Activated gamma-delta T cell treated with Interleukin-2 at 50 U/mL for 16 hours (primary cell): ENCODE measurements at places on chromosomes 2 and 18.
A peak's percentile ranks its signal among the peaks of the same experiment; 100 is the strongest.

DNA sequence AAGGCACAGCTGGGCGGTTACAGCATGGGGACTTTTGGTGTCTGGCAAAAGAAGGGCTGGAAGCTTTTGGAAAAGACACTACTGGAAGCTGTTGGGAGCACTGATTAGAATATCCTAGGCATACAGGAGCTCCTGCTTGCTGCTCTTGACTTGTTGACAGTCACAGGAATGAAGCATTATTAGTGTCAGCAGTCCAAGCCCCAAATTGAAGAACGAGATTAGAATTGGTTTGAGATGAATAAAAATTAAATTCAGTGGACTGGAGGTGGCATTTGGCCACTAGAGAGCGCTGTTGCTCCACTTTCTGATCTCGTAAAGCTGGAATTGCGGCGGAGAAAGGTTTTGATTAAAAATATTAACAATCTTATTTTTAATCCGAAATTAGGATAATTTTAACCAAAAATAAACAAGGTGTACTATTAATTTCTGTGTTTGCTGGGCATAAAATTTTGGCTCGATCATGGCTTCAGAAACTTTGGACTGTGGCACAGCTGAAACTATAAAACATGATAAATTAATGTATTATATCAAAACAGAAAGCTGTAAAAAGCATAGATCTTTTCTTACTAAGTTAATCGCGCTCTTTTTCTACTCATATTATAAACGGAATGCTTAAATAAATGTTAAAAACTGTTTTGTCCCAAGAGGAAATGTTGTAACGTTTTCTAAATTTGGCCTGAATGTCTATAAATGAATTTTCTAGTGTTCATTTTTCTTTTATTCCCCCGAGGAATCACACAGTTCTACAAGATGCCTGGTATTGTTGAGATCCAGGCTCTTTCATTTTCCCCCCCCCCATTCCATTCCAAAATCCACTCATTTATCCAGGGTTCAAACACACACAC is 2.4 kb upstream of the HOXD8 start:
- DNase-seq = peak; percentile 66

GRCh38 chr2:138930571-138930970 is 150.4 kb upstream of the NXPH2 start:
- no peak for DNase-seq

DNA sequence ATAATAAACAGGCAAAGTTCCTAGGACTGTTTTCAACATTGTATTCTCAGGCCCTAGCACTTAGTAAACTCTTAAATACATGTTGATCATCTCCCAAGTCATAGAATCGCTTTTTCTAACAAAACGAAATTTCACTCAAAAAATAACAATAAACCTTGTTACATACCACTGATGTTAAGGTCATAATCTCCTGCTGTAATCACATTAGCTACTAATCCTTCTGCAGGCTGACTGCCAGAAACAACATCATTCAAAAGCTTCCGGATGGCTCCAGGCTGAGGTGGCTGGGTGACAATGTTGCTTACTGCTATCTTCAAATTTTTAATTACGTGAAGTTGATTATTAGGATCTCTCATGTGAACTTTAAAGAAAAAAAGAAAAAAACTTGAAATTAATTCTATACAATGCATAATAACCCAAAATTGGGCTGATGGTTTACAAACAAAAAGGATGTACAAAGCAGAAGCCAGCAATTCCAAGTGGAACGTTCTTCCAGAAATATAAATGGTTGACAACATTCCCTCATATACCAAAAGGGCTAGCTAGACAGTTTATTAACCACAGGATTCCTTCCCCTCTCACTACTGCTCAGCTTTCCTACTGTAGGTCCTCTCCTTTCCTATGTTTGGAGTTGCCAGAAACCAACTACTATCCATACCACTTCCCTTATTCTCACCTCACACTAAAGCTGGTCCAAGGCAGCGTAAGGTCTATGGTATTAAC is 11.6 kb downstream of the TRAPPC8 start:
- no peak for DNase-seq

GRCh38 chr2:148124271-148124670 is 103.4 kb downstream of the MBD5 start:
- no peak for DNase-seq

DNA sequence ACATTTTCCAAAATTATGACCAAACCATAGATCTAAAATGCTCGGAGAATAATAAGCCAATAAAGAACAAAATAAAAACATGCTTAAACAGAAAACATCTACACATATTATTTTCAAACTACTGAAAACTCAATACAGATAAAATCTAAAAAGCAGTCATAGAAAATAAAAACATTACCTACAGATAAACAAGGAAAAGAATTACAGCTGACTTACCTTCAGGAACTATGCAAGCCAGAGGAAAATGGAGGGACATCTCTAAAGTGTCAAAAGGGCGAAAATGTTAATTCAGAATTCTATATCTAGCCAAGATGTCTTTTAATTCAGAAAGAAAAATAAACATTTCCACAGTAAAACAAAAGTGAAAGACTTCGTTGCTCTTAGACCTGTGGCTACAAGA is 112.9 kb upstream of the GYPC start:
- DNase-seq = no peak

GRCh38 chr2:101883860-101884259 is 107.9 kb upstream of the IL1R2 start:
- peak; percentile 17 for DNase-seq

DNA sequence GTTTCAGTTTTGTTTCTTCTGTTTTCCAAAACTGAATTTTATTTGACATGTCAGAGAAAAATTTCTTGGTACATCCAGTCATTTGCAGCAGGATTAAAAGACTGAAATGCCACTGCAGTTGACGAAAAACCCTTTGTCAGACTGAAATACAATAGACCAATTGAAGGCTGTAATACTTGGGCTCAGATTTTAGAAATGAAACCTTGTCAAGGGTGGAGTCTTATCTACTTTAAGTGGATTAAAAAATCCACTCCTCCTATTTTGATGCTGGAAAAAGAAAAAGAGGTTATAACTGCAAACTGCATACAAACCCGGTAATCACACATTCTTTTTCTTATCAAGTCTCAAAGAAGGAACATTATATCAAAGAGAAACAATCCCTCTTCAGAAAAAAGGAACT is 80.2 kb upstream of the NEUROD1 start:
- no peak for DNase-seq

- no peak for DNase-seq
These were observed 82.8 kb downstream of the NRP2 start for GRCh38 chr2:205765151-205765550.

DNA sequence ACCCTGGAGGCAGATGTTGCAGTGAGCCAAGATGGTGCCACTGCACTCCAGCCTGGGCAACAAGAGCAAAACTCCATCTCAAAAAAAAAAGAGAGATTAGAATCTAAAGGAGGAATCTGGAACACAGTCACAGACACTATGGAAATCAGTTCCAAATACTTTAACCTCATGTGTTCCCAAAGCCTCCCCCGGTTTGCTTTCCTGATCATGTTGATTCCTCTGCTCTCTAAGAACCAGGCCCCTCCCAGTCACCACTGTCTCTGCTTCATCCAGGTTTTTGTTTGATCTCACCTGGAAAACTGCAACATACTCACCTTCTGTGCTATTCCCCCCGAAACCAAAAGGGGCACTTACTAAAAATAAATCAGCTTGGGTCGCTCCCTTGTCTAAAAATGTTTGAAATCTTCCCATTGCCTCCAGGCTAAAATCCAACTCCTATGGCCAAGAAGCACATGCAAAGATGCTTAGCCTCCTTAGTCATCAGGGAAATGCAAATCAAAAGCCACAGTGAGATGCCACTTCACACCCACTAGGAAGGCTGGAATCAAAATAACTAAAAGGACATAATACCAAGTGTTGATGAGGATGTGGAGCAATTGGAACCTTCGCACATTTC is 6.2 kb upstream of the NEU2 start:
- DNase-seq = no peak

DNA sequence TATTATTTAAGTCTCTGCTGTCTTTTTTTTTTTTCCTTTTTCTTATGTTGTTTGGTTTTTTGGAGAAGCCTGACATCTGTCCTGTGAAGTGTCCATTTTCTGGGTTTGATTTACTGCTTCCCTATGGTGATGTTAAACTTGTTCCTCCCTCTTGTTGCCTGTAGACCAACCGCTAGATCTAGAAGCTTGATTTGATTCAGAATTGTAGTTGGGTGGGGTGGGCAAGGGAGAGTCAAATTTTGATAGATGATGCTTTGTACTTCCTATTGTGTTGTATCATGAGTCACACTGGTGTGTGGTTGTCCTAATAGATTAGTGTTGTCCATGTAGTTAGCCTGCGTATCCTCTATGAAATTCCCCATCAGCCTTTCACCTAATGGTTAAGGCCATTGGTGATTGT is 35.4 kb downstream of the CAB39 start:
- DNase-seq = no peak

GRCh38 chr2:101515477-101515876 is 40.6 kb upstream of the RFX8 start:
- no peak for DNase-seq

- no peak for DNase-seq
These were observed 998.0 kb upstream of the CDH2 start for GRCh38 chr18:29174891-29175290.

GRCh38 chr2:3115301-3116042 is 262.1 kb downstream of the EIPR1 start:
- DNase-seq = no peak

DNA sequence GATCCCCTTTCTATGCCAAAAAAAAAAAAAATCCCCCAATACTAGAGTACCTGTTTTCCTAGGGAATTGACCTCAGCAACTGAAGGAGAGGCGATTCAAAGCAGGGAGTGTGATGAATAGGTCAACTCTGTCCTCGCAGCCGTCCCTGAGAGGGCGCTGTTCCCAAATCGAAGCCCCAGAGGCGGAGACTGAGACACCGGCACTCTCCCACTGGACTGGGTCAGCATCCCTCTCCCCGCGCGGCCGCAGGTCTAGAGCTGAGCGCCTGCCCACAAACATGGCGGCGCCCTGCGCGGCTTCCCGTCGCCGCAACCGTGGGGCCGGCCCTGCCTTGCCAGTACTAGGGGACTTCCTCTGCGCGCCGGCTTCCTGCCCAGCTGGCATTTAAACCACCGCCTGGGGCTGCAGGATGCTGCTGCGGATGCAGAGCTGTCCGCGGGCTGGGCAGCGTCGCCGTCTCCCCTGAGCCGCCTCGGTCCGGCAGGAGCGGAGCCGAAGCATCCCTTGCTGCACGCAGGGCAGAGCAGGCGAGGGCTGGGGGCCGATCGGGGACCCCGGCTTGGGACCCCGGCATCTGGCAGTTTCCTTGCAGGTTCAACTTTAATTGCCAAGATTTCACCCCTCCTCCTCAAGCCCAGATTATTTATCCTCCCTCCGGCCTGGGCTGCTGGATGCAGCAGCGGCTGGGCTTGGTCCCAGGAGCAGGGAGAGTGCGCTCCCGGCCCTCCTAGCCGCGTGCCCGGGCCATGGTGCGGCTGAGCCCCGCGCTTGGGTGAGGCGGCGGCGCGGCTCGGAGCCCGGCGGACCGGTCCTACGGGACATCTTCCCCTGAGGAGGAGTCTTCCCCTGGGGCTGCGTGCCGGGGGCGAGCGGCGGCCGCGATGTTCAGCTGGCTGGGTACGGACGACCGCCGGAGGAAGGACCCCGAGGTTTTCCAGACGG is at the start of gene EHD3:
EHD3 (plus strand) TSS at position 412 of the 942 bp plus-strand sequence; CDS start at position 882, 470 bp downstream.
- DNase-seq = peak; percentile 74

- no peak for DNase-seq
These were observed 370.2 kb upstream of the SLC14A2 start for GRCh38 chr18:45245091-45245511.

- no peak for DNase-seq
These were observed 239.8 kb downstream of the SH3RF3 start for GRCh38 chr2:109368798-109369197.

DNA sequence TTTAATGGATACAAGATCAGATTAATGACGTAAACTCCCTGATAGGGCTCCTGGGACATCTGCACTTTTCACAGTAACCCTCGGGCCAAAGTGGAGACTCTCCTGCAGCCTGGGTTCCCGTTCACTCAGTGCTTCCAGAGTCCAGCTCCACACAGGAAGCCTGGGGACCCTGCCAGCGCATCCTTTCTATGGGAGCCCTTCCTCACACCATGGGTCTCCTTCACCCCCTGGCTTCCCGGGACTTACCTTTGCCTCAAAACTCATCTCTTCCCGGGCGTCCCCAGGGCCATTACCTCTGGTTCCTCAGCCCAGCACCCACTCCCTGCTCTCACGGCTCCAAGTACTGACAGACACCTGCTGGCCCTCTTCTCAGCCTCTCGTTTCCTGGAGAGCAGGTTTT is 40.7 kb upstream of the KLF11 start:
- no peak for DNase-seq

DNA sequence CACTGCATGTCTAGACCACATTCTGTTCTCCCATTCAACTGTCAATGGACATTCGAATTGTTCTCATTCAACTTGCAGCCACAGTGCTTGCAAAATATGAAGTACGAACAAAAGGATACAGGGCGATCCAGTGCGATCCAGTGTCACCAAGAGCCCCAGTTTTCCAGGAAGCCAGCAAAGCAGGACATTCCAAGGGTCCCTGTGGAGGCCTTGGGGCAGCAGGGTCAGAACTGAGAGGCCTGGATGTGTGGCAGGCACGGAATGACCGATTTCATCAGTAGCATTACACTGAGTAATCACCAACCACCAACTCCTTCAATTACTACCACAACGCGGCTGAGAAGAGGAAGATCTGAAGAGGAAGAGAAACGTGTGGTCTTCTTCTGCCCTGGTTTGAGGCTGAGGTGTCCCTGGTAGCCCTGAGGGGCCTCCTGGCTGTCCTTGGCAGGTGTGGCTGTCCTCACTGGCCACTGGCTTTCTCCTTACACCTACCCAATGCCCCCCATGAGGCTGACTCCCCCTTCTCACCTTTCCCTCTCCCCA is 172.7 kb upstream of the FHL2 start:
- no peak for DNase-seq

DNA sequence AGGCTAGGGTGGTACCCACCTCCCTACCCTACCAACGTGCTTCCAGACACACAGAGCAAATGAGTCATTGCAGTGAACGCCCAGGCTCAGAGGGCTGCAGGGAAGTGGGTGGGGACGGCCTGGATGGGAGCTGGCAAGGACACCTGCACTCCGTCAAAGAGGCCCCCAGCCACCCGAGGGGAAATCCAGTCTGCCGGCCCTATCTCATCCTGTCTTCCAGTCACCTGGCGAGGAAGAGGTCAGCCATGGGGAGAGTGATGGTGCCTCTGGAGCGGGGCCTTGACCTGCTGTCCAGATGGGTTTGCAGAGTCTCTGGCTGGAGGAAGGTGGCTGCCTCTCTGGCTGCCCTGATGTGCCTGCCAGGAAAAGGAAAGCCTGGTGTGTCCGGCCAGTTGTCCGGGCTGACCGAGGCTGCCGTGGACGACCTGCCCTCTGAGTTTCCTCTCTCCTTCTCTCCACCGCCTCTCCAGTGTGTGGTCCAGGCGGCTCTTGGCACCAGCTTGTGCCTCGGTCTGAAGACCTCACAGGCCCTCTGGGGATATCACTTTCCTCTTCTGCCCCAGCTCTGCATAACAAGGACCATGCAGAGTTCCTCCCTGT is 209.7 kb upstream of the COPS8 start:
- no peak for DNase-seq
